Cortex of kidney (tissue), 1 donor: ENCODE measurements at places on chromosomes 4 and X.

GRCh38 chr4:32010221-32010620 is 1290.1 kb downstream of the PCDH7 start:
- DNase-seq: no peak

GRCh38 chr4:72243641-72244040 is 211.8 kb downstream of the NPFFR2 start:
- no peak for DNase-seq

GRCh38 chr4:169668069-169668721 is 47.8 kb downstream of the CLCN3 start:
- DNase-seq: no peak

DNA sequence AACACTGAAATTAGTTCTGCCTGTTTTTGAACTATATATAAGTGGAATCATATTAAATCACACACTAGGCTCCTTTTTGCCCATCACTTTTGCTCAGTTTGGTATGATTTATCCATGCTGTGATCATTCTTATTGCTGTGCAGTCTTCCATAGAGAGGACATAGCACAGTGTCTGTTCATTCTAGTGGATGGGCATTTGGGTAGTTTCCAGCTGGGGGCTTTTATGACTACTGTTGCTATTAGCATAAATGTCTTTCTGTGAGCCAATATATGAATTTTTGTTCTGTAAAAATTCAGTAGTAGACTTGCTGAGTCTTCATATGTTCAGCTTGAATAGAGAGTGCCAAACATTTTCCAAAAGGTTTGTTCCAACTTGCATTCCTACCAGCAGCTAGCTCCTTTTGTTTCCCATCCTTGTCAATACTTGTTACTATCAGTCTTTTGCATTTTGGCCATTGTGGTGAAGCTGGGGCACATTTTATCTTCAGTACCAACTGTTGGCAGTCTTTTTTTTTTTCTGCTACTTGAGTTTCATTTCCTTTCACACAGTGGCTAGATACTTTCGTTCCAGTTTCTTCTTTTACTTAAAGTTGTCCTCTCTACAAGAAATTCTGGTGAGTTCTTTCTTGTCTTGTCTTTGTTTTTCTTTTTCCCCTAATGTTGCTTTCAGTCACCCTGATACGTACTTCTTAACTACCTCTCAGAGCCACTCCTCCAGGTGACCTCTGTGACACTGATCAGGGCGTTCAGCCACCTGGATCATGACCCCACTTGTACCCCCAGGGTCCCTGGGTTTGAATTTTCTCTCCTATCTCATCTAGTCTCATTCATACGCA is 87.0 kb downstream of the ANXA3 start:
- DNase-seq: no peak

- no peak for DNase-seq
These were observed 36.0 kb downstream of the SORBS2 start for GRCh38 chr4:185775792-185776555.

DNA sequence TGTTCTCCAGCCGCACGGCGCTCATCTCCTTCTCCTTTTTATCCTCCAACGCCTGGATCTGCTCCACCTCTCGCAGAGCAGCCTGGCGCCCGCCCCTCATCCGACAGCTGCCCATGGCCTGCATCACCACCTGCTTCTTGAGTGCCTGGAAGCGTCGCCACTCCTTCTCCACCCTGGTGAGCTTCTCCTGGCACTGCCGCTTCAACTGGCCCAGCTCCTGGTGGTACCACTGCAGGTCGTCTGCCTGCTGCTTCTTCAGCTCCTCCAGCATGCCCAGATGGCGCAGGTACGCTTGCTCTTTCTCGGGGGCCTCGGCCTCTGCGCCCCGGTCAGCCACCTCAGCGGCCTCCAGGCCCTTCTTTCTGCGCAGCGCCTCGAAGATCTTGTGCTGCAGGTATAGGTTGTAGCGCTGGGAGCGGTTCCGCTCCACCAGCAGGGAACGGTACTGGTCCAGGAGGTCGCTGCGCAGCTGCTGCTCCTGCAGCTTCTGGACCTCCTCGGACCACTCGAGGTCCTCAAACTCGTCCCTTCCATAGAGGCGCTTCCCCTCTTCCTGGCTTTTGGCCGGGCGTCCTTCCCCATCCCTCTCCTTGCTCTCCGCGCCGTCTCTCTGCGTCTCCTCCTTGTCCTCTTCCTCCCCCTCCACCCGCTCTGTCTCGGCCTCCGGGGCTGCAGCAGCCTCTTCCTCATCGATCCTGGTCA is 1.2 kb upstream of the TADA2B start:
- DNase-seq: no peak

- DNase-seq: no peak
These were observed 111.4 kb downstream of the CPZ start for GRCh38 chr4:8703857-8704495.

DNA sequence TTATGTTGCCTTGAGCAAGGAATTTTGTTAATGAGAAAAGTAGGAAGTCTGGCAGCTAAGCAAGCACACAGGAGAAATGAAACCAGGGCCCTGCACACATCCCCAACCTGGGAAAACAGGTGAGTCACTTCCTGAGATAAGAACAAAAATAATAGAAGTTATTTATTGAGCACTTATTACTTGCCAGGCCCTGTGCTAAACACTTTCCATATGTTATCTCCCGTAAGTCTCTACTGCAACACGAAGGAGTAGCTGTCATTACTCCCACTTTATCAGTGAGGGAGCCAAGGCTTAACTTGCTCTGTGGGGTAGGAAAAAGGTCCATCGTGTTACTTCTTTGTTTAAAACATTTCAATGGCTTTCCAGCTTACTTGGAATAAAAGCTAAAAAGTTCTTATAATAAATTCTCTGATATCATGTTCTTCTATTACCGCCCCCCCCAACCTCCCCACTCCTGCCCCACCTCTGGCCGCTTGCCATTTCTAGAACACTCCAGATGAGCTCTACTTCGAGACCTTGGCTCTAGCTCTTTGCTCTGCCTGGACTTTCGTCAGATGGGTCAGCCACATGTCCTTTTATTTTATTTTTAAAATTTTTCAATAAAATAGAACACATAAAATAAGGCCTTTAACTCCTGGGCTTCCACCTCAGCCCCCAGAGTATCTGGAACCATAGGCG is 36.3 kb upstream of the PLAC8 start:
- DNase-seq: no peak

- no peak for DNase-seq
These were observed 73.2 kb upstream of the EFNB1 start for GRCh38 chrX:68755616-68756125.

- no peak for DNase-seq
These were observed 239.0 kb downstream of the THOC2 start for GRCh38 chrX:123493857-123494256.

DNA sequence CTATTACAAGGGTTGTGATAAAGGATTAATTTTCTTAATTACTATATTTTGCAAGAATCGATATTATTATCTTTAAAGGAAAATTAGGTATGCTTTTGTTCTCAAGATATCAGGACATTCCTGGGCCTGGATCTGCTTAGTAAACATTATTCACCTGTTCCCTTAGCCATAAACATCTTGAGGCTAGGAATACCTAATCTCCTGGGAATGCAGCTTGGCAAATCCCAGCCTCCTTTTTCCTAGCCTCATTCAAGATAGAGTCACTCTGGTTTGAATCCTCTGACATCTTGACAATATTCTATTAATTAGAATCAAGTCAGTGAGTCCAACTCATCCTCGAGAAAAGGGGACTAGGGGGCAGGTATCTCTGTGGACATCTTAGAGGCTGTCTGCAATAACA is 327.1 kb downstream of the STIM2 start:
- DNase-seq: no peak

DNA sequence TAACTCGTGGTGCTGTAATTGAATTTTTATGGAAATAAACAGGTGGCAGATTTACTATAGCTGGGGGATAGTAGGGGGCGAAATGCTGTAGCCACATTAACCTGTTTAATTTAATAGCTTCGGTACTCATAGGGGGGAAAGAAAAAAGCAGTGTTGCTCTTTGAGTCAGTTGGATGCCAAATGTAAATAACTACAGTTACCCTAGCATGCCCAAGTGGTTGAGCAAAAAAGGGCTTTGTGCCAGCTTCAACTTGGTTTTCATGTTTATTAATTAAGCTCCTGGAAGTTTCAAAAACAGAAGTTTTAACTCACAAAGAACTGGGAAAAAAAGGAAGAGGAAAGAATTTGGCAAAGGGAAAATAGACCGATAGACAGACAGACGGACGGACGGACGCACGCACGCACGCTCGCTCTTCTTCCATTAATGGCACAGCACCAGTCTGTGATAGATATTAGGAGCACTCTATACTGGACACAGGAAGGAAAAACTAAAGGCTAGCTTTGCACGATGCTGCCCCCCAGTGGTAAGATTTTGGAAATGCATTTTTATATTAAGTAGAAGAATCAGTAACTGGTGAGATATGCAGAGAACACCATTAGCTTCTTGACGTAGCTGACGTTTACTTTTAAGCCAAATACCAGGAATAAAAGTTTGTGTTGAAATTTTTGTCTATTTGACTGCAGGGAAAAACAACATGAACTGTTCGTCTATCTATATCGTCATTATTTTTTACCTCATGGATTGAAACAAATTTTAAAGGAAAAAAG is 151.8 kb downstream of the SLC7A11 start:
- DNase-seq: no peak

GRCh38 chrX:721354-721753 is 90.8 kb downstream of the SHOX start:
- DNase-seq: no peak

DNA sequence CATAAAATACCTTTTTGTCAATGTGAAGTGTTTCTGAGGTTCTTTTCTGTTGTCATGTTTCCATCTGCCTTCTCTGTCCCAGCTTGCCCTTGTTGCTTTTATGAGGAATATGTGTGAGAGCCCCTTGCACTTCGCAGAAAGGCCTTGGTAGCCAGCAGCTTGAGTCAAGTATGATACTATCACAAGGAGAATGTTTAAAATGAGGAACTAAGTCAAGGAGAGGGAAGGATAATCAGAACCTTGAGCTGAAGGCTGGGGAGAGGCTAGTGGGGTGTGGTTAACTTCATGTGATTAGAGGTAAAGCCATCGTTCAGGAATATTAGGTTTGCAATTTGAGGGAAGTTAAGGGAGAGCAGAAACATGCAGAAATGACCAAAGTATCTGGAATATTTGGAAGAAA is 12.7 kb downstream of the PGK1 start:
- no peak for DNase-seq

- no peak for DNase-seq
These were observed 48.4 kb downstream of the ATP8A1 start for GRCh38 chr4:42608551-42608950.

GRCh38 chrX:9765737-9766097 is at the start of gene GPR143:
Gene GPR143 (minus strand): TSS chrX:9765847. CDS start chrX:9765817, 30 bp downstream.
- no peak for DNase-seq

DNA sequence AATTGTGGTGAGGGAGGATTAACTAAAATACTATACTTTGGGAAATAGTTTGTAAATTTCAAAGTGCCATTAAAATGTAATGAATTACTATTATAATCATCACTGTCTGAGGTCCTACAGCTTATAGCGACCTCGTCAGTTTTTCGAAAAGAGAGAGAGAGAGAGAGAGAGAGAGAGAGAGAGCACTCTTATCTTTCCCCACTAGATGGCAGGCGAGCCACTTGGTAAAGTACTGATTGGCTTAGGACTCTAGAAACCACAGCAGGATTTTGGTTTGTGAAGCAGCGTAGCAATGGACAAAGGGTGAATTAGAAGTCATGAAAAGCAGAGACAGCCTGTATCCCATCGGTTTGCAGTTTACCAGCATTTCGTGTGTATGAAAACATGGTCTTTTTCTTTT is 52.5 kb downstream of the LINC00632 start:
- no peak for DNase-seq

- DNase-seq: no peak
These were observed 55.2 kb downstream of the NEK1 start for GRCh38 chr4:169557061-169557636.

DNA sequence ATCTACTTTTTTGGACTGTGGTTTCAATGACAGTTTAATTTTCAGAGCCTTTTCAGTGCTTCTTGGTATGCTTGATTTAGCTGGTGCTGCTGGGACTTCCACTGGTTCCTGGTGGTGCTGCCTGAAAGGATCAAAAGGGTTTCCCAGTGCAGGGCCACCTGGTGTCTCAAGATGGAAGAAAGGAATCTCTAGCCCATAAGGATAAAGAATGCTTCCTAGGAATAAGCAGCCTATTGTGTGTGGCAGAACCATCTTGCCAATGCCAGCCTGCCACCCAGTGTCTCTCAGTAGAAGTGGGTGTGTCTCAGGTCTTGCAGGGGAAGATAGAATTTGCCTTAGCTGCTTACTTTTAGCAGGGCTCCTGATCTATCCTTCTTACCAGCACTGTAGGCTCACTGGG is 15.0 kb upstream of the RAI2 start:
- no peak for DNase-seq

- no peak for DNase-seq
These were observed 75.4 kb downstream of the LIMCH1 start for GRCh38 chr4:41613386-41613785.

GRCh38 chr4:81069706-81070331 is 39.3 kb downstream of the BMP3 start:
- DNase-seq: no peak

- DNase-seq: no peak
These were observed 35.5 kb downstream of the HTRA3 start for GRCh38 chr4:8304827-8305695.

DNA sequence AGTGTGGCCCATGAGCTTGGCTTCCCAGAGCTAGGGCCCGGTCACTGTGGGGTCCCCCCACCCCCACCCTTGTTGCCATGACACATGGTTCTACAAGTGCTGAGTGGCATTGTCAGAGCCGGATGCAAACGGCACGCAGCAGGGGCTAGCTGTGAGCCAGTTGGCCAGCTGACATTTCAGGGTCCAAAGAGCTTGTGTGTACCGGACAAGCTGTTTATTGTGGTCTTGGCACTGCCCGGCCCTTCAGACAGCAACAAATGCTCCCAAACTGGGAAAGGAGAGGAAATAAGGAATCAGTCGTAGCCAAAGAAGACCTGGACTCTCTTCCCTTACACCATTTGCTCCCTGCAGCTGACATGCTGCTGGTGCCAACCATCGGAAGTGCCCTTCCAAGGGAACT is 36.8 kb downstream of the TSC22D3 start:
- DNase-seq: no peak

- no peak for DNase-seq
These were observed 301.9 kb upstream of the ARSJ start for GRCh38 chr4:114281164-114281960.

DNA sequence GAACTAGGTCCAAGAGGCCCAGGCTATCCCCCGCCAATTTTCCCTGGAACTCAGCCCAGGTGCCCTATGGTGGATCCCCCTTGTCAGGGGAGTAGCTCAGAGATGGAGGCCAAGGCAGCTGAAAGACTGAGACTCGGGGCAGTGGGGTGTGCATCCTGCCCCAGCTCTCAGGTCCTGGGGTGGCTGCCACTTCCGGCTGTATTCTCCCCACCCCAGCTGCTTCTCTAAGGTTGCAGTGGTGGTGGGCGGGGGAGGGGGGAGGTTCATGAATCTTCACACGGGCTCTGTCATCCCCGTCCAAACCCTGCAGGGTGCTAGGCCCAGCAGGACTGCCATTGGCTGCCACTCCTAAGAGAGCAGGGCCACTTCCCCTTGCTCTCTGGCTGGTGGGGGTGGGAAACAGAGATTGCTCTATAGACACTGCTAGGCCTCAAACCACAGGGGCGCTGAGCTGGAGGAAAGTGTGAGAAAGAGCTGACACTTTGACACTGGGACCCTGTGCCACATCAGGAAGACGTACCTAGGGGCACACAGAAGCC is 1.5 kb downstream of the SASH3 start:
- no peak for DNase-seq

- no peak for DNase-seq
These were observed 74.5 kb downstream of the UCHL1 start for GRCh38 chr4:41331224-41331623.

- DNase-seq: no peak
These were observed 4.5 kb downstream of the DTHD1 start for GRCh38 chr4:36285784-36286480.
